ENCODE measurements at places on chromosomes 11 and 22.

- DNase-seq: no peak
Observed at GRCh38 chr11:64223001-64223651, 2.9 kb downstream of the TRPT1 start.

- DNase-seq: no peak
Observed at GRCh38 chr22:17371448-17371847, 2.2 kb downstream of the CECR2 start.

DNA sequence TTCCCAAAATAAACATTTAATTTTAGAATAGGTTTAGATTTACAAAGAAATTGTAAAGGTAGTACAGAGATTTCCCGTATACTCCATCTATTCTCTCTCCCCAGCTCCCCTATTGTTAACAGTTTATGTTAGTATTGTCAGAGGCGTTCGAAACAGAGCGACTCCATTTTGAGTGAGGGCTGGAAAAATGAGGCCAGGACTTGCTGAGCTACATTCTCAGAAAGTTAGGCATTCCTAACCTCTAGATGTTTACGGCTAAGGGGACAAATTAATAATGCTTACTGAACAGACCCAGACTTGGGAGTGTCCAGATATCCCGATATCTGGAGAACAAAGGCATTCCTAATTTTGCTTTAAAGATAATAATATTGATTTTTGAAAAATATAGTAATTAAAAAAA lies 12.4 kb upstream of the NUP160 start:
- no peak for DNase-seq

GRCh38 chr22:33866511-33866910 lies 53.8 kb downstream of the LARGE1 start:
- no peak for DNase-seq

- no peak for DNase-seq
Observed at GRCh38 chr11:122367809-122368231, 251.8 kb upstream of the BLID start.

GRCh38 chr22:44776605-44777363 lies 24.4 kb downstream of the ARHGAP8 start:
- DNase-seq: no peak

DNA sequence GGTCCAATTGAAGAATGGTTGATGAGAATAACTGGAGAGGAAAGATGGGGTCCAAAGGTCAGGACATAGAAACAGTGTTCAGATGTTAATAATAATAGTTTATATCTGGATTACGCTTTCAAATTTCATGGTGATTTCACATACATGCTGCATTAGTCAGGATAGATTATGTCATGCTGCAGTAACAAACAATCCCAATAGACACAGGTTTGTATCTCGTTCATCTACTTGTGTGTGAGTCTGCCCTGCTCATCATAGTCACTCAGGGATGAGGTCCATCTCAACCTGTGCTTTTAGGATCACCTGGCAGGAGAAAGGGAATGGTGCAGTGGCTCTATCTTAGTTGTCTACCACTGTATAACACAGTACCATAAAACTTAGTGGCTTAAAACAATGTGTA lies 48.0 kb upstream of the PLET1 start:
- DNase-seq: no peak

DNA sequence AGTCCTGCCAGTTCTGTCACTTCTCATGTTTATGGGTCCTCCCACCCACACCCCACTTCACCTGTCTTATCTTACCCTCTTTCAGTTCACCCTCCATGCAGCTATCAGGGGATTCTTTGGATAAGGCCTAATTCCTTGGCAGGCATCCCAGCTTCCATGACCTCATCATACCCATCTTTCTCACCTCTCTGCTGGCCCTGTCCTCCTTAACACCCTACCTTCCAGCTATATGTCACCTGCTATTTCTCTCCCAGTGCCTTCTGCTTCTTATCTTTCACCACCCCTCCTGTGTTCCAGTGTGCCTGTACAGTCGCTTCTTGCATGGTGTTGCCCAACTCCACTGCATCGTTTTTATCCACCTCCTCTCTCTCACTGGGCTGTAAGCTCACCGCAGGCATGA lies 28.3 kb downstream of the SNU13 start:
- DNase-seq: no peak

GRCh38 chr11:120306519-120307242 lies 18.4 kb upstream of the TLCD5 start:
- no peak for DNase-seq

DNA sequence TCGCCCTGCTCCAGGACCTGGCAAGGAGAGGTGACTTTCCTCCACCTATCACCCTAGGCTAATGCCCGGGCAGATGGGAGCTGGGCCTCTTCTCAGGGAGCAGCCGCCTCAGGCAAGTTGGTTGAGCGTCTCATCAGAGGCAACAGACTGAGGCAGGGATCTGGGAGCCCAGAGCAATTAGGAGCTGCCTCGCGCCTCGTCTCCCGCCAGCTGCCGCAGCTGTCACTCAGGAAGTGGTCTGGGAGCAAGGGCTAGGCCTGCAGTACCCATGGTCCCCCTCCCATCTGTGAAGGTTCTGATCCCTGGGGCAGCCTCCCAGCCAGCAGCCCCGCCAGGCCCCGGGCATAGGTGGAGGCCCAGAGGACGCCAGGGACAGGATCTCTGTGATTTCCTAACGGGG lies 4.6 kb upstream of the CABP7 start:
- DNase-seq: no peak

DNA sequence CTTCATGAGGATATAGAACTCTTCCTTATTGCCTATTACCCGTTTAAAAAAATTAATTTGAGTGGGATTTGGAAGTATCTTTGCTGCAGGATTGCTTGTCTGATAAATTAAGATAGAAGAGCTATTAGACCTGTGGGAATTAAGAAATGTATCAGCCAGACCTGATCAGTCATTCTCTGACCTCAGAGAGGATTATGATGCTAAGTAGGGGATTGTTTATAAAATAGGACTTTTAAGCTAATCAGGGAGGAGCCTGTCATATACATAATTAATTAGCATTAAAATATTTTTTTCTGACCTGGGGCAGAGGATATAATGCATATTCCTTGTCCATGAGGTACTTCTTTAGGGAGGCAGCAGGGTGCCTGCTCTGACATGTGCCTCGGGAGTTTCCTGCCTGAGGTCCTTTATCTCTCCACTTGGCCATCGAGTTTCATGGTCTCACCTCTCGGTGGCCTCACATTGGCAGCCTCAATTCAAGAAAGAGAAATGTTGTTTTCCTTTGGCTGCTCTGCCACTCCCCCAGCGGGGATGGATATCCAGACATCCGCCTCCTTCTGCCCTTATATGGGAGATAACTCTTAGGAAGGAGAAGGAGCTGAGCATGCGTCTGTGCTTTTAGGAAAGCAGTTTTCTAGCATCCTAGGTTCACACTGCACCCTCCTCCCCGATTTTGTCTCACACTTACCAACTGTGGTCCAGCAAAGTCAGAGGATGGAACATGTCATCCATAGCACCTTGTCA lies 41.1 kb downstream of the DIXDC1 start:
- no peak for DNase-seq

- no peak for DNase-seq
Observed at GRCh38 chr11:2309251-2310072, 7.6 kb downstream of the TSPAN32 start.

DNA sequence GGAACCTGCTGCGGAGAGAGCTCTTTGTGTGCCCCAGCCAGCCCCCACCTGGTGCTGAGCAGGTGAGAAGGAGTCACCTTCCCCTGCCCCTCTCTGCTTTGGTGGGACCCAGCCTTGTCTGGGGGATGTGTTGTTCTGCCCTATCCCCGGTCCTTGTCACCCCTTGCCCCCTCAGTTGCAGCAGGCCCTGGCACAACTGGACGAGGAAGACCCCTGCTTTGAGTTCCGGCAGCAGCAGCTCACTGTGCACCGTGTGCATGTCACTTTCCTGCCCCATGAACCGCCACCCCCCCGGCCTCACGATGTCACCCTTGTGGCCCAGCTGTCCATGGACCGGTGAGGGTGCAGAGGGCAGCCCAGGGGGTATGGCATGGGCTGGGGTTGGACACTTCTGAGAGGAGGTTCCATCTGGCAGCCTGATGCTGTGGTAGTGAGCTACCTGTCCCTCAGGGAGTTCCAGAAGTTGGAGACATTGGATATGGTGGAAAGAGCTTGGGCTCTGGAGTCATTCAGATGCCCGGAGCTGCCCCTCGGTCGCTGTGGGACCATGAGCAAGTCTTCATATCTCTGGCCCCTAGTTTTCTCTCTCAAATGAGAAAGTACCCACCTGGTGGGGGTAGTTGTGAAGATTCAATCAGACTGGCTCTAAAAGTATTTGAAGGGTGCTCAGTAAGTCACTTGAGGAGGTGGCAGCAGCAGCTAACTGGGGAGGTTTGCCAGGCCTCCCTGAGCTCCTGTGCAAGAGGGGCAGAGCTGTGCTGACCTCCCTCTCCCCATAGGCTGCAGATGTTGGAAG lies 4.3 kb downstream of the LARGE2 start:
- no peak for DNase-seq

DNA sequence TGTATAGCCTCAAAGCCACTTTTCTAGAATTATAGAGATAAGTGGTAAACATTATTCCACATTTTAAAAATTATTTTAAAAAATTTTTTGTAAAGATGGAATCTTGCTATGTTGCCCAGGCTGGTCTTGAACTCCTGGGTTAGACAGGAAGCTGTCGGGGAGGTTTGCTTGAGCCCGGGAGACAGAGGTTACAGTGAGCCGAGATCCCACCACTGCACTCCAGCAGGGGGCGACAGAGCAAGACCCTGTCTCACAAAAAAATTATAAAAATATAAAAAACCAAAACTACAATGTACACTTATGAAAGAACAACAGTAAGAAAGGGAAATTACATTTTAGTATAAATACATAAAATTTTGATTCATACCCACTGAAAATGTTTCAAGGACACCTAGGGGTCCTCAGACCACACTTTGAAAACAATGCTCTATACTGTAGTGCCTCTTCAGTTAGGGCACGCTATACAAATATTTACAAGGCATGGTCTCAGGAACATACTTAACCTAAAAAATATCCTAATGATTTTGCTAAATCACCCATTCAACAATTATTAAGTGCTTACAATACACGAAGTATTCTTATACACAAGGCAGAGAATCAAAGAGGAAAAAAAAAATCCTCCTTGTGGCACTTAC lies 111.2 kb downstream of the MRTFA start:
- peak; percentile 55 for DNase-seq

DNA sequence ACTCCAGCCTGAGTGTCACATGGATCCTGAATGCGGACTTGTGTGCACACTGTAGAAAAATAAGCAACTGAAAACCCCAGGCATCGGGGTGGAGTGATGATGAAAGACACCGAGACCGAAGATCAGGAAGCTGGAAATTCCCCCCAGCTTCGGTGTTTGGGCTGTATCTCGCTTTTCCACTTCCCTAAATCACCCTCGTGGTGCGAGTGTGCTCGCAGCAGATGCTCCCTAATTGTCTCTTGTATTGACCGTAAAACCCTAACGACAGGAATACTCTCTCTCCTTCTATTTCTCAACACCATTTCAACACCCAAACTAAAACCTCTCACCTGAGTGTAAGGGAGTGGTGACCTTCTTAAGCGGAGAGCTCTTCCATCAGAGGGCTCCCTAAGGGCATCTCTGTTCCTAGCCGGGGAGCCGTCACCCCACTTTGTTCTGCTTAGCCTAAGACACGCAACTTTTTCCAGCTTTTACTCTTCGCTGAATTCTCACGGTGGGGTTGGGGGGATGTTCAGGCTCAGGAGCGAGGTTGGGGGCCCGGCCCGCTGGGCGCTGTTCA lies 635 bp upstream of the GRK3 start:
- DNase-seq: peak; percentile 60

DNA sequence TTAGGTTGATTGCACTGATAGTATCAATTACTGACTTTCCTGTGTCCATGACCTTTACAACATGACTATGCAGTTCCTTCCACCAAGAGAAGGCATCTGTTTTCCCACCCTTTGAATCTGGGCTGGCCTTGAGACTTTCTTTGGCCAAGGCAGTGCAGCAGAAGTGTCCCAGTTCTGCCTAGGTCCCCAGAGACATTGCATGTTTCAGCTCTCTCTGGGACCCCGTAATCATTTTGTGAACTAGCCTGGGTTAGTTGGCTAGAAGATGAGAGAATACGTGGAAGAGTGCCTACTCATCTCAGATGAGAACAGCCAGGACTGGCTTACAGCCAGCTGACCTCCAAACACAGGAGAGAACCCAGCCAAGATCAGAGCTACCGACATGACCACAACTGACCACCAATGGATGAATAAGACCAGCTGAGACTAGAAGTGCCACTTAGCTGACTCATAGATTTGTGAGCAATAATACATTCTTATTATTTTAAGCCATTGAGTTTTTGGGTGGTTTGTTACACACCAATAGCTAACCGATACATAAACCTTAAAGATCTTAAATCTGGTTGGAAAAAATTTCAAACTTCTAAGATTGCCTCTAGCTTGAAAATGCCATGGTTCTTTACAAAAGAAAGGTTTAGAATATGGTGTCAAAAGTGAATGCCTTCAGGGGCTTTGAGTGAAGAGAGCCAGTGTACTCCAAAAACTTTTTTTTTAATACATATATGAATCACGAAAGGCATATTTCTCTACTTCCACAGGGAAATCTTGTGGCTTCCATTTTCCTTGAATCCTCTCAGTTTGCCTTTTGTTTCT lies 145.2 kb downstream of the FBXO7 start:
- DNase-seq: no peak
